PC-9 (cell line): ENCODE measurements at places on chromosomes 6 and 20. TPM values are rescaled to one million over a fixed set of nuclear protein-coding genes. Genes with fewer than 3 reads are reported as not detected.

DNA sequence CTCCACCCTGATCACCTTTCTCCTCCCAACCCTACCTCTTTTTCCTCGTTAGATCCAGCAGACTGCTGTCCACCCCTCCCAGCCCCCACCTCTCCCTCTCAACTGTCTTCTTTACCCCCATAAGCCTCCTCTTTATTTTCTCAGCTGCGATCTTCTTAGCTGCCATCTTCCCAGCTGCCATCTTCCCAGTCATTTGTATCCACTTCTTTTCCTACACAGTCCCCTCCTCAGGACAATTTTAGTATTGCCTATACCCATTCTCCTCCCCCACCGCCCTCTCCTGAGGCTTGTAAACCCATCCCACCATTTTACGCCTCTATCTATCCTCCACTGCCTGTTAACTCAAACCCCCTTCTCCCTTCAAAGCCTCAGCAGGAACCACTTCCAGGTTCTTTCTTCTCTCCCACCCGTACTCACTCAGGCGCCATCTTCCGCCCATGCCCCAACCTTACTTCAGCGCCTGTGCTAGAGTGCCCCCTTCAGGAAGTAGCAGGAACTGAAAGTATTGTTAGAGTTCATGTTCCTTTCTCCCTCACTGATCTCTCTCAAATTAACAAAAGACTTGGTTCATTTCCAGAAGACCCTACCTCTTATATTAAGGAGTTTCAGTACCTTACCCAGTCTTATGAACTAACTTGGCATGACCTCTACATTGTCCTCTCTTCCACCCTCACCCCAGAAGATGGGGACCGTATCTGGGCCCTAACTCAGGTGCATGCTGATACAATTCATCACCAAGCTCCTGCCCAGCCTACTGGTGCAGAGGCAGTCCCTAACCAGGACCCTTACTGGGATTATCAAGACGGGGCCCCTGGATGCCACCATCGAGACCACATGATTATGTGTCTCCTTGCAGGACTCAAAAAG lies 236.0 kb downstream of the ADGRG6 start:
- H3K4me3 ChIP-seq = peak overlapping the region; percentile 42; the same call in 1 of the 2 replicates
- peak; percentile 29 for DNase-seq
- no peaks in the 10 kb centered on the region for H3K4me1 ChIP-seq
- no peaks in the 10 kb centered on the region for H3K27me3 ChIP-seq
- H3K27ac ChIP-seq = no peak overlapping the region

GRCh38 chr6:15744818-15745402 lies 82.1 kb upstream of the DTNBP1 start:
- no peak overlapping the region for H3K4me3 ChIP-seq
- DNase-seq = no peak
- H3K36me3 ChIP-seq = no peaks in the 10 kb centered on the region
- no peaks in the 10 kb centered on the region for H3K4me1 ChIP-seq

- no peak overlapping the region for H3K4me3 ChIP-seq
- H3K36me3 ChIP-seq = no peaks in the 10 kb centered on the region
- H3K27me3 ChIP-seq = no peaks in the 10 kb centered on the region
- no peak overlapping the region for H3K27ac ChIP-seq
- no peak for DNase-seq
- no peaks in the 10 kb centered on the region for H3K4me1 ChIP-seq
Measured at GRCh38 chr6:152846825-152847224, 96.2 kb downstream of the VIP start.

The GATA5 gene
- total RNA-seq = 0.96 and 2.1 TPM in 2 replicates
